ENCODE measurements at places on chromosomes 11 and 22.

GRCh38 chr22:22687638-22688500, 43.5 kb downstream of the GGTLC2 start:
- H3K27ac ChIP-seq = no peak overlapping the region
- H3K4me1 ChIP-seq = no peaks in the 10 kb centered on the region
- DNase-seq = peak; percentile 67
- peaks cover 70% of the 10 kb centered on the region for H3K27me3 ChIP-seq
- H3K4me3 ChIP-seq = no peak overlapping the region

GRCh38 chr11:36454551-36454940, 55.5 kb downstream of the TRAF6 start:
- H3K27ac ChIP-seq = peak overlapping the region; percentile 92
- peak overlapping the region; percentile 10 for H3K4me3 ChIP-seq
- no peaks in the 10 kb centered on the region for H3K36me3 ChIP-seq
- no peaks in the 10 kb centered on the region for H3K27me3 ChIP-seq
- peaks cover 48% of the 10 kb centered on the region for H3K4me1 ChIP-seq
- no peak for DNase-seq

DNA sequence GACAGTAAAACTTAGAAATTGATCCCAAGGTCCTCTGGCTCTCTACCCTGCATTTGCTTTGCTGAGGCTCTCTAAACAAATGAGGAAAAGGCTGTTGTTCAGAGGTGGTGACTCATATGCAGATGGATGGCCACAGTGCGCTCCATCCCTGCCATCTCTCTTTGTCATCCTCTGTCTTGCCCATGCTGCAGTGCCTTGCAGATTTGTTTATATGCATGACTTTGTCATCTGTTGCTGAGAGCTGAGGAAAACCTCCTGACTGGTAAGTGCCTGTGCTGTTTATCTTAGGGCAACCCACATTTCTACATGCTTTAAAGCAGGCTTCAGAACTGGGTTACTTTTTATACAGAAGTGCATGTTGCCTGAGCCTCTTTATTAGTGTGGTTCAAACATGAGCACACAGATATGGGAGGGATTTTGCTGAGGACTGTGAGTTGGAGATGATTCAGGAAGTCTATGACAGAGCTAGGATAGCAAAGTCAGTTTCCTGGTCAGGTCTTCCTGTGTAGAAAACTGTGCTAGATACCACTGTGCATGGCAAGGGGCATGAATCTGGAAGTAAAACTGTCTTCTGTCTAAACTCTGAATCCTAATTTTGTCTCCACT, 57.4 kb downstream of the JAM3 start:
- no peaks in the 10 kb centered on the region for H3K36me3 ChIP-seq
- no peak overlapping the region for H3K27ac ChIP-seq
- H3K27me3 ChIP-seq = peaks cover 34% of the 10 kb centered on the region
- no peak for DNase-seq

DNA sequence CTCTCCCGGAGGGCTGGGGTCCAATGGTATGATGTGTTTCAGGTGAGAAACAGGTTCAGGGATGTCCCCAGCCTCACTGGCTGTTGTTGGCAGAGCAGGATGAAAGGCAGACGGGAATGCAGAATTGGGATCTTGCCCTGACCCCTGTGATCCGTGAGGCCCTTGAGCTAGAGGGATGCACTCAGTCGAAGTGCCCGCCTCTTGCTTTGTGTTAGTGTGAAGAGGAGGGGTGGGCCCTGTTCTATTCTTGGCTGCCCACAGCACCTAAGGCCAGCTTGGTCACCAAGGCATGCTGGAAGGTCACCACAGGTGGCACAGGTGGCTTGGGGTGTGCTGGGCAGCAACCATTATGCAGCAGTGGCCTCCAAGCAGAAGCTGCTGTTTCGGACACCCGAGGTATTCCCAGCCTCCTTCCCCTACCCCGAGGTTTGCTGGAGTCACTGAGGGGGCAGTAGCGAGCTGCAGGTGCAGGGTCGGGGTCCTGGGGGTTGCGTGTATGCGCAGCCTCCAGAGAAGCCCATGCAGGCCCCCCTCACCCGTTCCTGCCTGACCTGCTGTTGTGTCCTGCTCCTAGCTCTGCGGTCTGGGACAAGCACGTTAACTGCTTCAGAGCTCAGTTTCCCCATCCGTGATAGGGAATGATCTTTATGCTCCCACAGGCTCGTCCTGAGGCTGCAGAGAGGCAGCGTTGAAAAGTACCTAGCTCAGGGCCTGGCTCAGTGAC, 13.0 kb downstream of the LRP5 start:
- H3K27me3 ChIP-seq = no peaks in the 10 kb centered on the region
- H3K27ac ChIP-seq = no peak overlapping the region
- peaks cover 49% of the 10 kb centered on the region for H3K4me1 ChIP-seq
- H3K36me3 ChIP-seq = no peaks in the 10 kb centered on the region
- peak; percentile 56 for DNase-seq

- H3K36me3 ChIP-seq = no peaks in the 10 kb centered on the region
- H3K4me1 ChIP-seq = peaks cover 35% of the 10 kb centered on the region
- no peak for DNase-seq
- H3K4me3 ChIP-seq = no peak overlapping the region
These were observed 115.5 kb downstream of the TEAD1 start for GRCh38 chr11:12789596-12790215.

- no peak overlapping the region for H3K27ac ChIP-seq
- no peaks in the 10 kb centered on the region for H3K36me3 ChIP-seq
- H3K27me3 ChIP-seq = no peaks in the 10 kb centered on the region
- no peaks in the 10 kb centered on the region for H3K4me1 ChIP-seq
- DNase-seq = no peak
These were observed 111.5 kb downstream of the DSCAML1 start for GRCh38 chr11:117685566-117685965.

DNA sequence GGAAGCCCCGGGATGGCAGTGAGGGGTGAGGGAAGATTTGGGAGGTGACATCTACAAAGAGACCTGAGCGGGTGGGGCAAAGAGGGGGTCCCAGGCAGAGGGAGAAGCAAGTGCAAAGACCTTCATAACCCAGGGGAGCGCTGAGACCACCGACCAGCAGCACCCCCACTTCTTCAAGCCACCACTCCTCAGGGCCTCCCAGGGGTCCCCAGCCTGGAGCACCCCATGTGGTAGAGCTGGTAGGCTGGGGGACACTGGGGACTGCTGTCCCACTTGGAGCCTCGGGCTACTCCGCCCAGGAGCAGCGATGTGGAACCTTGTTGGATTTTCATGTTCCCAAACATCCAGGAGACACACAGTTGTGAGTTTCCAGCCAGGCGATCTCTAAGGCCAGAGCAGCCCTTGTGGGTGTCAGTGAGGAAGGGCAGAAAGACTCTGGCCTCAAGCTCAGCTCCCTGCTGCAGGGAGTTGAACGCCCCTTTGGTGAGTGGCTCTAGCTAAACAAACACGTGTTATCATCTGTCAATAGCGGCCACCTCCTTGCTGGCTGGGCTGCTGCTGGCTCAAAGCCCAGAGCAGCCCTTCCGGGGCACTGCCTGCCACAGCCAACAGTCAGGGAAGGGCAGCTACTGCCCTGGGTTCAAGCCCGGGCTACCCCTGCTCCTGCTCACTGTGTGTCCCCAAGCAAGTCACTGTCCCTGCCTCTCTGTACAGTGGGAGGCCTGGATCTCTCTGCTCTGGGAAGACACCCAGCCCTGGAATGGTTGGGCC, 25.7 kb upstream of the CHKA start:
- H3K4me1 ChIP-seq = no peaks in the 10 kb centered on the region
- no peak for DNase-seq
- no peak overlapping the region for H3K4me3 ChIP-seq

- H3K4me3 ChIP-seq = no peak overlapping the region
- H3K27me3 ChIP-seq = no peaks in the 10 kb centered on the region
- DNase-seq = no peak
- H3K36me3 ChIP-seq = no peaks in the 10 kb centered on the region
- no peaks in the 10 kb centered on the region for H3K4me1 ChIP-seq
- no peak overlapping the region for H3K27ac ChIP-seq
These were observed 298.4 kb upstream of the LUZP2 start for GRCh38 chr11:24198481-24198880.

DNA sequence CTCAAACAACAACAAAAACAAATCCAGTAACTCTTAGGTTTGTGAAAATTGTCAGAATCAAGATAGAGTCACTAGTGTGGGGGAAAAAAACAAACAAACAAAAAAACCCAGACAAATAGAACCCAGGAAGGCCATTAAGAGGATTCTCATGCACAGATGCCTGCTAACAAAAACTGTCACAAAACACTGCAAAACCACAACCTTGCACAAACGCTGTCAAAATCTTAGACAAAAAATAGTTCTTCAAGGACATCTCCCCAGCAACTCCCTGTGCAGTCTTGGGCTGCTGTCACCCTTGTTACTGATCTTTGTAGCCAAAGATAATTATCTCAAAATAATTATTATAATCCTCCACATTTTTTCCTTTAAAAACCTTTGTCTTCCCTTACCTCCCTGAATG, 4.6 kb upstream of the ZBED5 start:
- H3K4me1 ChIP-seq = peaks cover 10% of the 10 kb centered on the region
- H3K27ac ChIP-seq = no peak overlapping the region
- no peak for DNase-seq
- H3K36me3 ChIP-seq = no peaks in the 10 kb centered on the region
- H3K4me3 ChIP-seq = no peak overlapping the region

DNA sequence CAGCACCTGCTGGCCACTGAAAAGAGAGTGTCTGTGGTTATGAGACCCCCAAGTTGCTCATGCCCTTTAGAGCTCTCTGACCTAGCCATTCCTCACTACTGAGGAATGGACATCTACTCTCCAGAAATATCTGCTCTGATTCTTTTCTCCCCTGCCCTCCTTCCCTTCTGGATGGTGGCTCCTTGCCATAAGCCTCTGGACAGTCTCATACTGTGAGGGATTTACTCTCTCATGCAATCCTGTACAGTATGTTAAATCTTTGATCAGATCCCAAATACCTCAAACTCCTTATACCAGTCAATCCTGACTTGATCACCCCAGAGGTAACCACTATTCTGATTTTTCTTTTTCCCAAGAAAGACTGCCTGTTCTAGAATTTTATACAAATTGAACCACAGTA, 80.7 kb downstream of the ARHGAP20 start:
- no peaks in the 10 kb centered on the region for H3K36me3 ChIP-seq
- H3K27ac ChIP-seq = no peak overlapping the region
- DNase-seq = no peak
- no peak overlapping the region for H3K4me3 ChIP-seq

- DNase-seq = no peak
- no peaks in the 10 kb centered on the region for H3K4me1 ChIP-seq
- no peak overlapping the region for H3K27ac ChIP-seq
- H3K36me3 ChIP-seq = no peaks in the 10 kb centered on the region
- H3K4me3 ChIP-seq = no peak overlapping the region
These were observed 84.4 kb downstream of the OR5AK2 start for GRCh38 chr11:57073128-57073527.

GRCh38 chr11:86938203-86938899, 16.8 kb downstream of the FZD4 start:
- H3K36me3 ChIP-seq = no peaks in the 10 kb centered on the region
- H3K4me1 ChIP-seq = peaks cover 8% of the 10 kb centered on the region
- H3K27me3 ChIP-seq = no peaks in the 10 kb centered on the region
- no peak overlapping the region for H3K4me3 ChIP-seq

- H3K4me1 ChIP-seq = peaks cover 36% of the 10 kb centered on the region
- no peak for DNase-seq
- no peaks in the 10 kb centered on the region for H3K27me3 ChIP-seq
- H3K36me3 ChIP-seq = no peaks in the 10 kb centered on the region
- H3K4me3 ChIP-seq = no peak overlapping the region
These were observed 19.6 kb downstream of the MORC2 start for GRCh38 chr22:30948930-30949342.

Measured in neural progenitor cell (in vitro differentiated cells).